ENCODE measurements at places on chromosomes 2 and 18.

DNA sequence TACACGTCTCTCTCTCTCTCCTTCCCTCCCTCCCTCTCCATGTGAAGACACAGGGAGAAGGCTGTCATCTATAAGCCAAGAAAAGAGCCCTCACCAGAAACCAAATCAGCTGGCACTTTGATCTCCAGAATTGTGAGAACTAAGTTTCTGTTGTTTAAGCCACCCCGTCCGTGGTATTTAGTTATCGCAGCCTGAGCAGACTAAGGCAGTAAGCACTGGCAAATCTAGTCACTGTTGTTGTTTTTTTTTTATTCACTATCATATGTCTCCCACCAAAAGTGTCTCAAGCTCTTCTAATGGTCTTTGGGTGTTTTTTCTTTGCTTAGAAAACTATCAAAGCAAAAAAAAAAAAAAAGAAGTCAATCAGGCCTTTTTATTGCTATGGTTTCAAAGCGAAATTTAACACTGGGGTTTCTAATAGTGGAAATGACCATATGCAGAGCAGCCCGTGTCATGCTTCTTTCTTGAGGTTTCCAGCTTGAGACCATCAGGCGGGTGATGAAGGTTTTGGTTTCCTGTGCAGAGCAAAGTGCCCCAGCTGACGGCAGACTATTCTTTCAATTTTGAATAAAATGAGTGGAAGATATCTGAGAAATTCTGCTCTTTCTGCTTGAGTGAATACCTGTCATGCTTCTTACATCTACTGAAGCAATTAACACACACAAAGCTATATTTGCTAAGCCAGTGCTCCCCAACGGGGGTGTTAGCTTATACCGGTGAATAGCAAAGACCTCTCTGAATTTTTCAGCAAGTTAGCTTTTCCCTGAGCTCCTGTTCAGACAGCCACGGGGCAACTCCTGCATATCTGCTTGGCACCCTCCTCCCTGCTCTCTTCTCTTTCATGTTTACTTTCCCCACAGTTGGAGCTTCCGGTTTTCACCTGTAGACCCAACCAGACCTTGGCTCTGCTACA, 394.1 kb upstream of the ATP5MC3 start:
- no peak for DNase-seq

GRCh38 chr18:58297198-58297597, 253.2 kb downstream of the NEDD4L start:
- no peak for DNase-seq

DNA sequence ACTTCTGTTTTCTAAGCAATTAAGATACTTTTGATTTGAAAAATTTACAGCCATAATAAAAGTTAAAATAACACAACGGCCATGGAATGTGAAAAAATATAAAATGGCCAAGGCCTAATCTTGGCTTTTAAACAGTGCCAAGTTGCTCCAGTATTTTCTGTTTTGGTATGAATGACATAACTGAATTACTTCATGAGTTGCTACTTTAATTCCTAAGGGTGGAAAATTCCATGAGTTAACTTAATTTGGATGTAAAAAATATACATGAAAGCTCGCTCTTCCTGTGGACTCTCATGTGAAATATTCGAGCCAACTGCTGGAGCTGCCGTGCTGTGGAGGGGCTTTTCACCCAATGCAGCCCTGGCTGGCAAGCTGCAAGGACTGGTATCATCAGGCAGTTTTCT, 286.0 kb upstream of the CCDC68 start:
- DNase-seq = no peak

DNA sequence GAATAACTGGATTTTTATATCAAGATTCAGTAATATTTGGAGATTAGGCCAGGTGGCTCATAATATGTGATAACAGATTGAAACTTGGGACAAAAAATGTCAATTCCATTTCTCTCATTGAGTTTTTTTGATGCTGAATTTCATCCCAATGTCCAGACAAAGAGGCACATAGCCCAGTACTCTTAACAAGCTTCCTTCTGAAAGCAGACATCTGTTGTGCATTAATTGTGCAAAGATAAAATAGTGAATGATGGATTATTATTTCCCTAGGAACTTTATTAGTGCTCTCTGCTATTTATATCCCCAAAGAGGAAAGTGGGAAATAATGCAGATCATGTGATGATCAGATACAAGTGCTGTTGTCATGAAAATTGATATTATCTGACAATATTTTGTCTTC, 234.1 kb downstream of the CCDC102B start:
- DNase-seq = no peak

DNA sequence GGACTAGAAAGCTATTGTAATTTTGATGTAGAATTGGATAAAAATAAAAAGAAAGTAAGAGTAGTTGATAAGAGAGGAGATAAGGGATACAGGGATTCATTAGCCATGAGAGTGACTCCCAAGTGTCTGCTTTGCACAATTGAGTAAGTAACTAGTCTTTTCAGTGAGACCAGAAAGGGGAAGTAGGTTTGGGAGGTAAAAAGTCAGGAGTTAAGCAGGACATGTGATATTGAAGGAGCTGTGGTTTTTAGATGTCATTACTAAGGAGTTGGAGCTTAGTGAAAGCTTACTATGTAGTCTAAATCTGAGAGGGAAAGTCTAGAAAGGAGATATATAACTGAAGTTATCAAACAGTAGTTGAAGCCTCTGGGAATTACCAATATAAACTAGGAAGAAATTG, 93.4 kb downstream of the SLC5A7 start:
- DNase-seq = no peak

GRCh38 chr2:189318761-189319160, 122.5 kb upstream of the WDR75 start:
- no peak for DNase-seq

GRCh38 chr2:64646007-64646880, 7.5 kb downstream of the SERTAD2 start:
- peak; percentile 95 for DNase-seq

GRCh38 chr18:79586436-79587225, 93.0 kb upstream of the CTDP1 start:
- peak; percentile 66 for DNase-seq

DNA sequence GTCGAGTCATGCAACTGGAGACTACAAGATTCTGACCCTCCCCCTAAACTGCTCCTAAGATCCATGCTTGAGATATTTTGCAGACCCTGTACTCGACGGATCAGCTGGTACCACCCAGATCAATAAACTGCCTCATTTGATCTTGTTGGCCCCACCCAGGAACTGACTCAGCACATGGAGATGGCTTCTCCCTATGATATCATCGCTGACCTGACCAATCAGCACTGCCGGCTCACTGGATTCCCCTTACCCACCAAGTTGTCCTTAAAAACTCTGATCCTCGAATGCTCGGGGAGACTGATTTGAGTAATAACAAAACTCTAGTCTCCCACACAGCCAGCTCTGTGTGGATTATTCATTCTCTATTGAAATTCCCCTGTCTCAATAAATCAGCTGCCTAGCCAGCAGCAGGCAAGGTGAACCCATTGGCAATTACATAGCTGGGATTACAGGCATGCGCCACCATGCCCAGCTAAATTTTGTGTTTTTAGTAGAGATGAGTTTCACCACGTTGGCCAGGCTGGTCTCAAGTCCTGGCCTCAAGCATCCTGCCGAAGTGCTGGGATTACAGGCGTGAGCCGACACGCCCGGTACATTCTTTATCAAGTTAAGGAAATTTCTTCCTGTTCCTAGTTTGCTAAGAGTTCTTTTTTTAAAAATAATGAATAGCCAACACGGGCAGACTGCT, 43.6 kb downstream of the VPS54 start:
- DNase-seq = no peak

GRCh38 chr18:332007-332406, 64.2 kb upstream of the THOC1 start:
- no peak for DNase-seq

DNA sequence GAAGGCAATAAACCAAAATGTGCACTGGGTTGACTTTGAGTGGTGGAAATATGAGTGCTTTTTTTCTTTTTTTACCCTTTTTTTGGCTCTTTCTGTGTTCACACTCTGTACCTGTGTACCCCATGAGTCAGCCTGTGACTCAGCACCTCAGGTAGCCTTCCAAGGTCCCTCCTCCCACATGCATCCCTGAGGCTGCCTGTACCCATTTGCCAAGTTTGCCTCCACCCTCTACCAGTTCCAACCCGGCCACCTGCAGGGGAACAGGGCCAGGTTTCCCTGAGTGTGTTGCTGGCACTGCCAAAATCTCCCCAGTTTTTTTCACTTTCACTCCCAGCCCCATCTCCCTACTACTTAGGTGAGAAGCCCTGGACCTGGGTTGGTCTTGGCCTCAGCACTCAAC, 14.0 kb downstream of the CXCR1 start:
- DNase-seq = no peak

- DNase-seq = no peak
Measured at GRCh38 chr2:117980783-117981676, 32.8 kb downstream of the CCDC93 start.

DNA sequence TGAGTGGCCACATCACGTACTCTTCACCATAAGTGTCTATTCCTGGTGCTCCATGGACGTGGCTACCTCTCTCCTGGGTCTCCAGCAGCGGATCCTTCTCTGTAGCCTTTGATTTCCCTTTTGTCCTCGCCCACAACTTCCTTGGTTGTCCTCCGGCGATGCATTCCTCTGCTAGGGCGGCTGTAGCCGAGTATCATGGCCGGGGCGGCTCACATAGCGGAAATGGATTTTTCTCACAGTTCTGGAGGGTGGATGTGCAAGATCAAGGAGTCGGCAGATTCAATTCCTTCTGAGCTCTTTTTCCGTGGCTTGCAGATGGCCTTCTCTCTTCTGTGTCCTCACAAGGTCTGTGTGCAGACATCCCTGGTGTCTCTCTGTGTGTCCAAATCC, 35.7 kb downstream of the ACKR3 start:
- no peak for DNase-seq

DNA sequence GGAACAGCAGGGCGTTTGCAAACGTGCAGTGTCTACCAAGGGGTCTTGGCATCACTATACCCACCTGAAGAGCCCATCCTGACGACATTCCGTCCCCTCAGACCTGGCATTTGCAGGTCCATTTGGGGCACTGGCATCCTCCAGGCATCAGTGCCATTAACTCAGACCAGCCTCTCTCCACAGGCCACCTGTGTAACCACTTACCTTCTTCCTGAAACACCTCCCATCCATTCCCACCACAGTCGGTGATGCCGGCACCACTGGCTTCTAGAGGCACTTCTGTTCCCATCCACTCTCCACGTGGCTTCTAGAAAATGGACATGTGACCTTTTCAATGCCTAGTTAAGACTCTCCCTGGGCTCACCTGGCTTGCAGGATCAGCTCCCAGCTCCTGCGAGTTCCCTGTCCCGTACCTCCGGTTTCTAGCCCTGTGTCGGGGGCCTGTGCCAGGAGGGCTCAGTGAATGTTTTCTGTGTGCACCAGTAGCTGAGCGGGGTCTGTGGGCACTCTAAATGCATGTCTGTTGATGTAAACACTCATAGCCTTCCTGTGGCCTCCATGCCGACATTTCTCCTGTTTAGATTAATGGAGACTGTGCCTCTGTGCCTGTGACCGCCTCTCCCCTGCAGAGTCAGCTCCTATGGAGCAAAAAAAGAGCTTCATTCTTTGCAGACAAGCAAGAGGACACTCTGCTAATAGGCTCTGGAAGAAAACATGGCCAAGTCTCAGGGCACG, 458.0 kb upstream of the HS6ST1 start:
- peak; percentile 42 for DNase-seq

DNA sequence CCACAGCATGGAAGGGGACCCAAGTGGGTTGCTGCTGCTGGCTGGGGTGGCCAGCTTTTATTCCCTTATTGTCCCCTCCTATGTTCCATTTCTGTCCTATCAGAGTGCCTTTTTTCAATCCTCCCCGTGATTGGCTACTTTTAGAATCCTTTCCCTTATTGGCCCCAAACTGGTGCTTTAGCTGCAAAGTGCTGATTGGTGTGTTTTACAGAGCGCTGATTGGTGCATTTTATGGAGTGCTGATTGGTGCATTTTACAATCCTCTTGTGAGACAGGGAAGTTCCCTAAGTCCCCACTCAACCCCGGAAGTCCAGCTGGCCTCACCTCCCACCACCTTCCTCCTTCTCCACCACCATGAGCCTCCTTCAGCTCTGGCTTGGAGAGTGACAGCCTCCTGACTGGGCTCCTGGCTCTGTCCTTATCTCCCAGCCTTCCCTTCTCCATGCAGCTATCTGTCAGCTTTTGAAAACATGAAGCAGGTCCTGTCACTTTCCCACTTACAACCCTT, 20.7 kb upstream of the PLB1 start:
- DNase-seq = no peak

- DNase-seq = no peak
Measured at GRCh38 chr2:162732946-162733698, 105.4 kb downstream of the KCNH7 start.

GRCh38 chr2:240921311-240921994, 15.3 kb downstream of the CROCC2 start:
- peak; percentile 95 for DNase-seq

DNA sequence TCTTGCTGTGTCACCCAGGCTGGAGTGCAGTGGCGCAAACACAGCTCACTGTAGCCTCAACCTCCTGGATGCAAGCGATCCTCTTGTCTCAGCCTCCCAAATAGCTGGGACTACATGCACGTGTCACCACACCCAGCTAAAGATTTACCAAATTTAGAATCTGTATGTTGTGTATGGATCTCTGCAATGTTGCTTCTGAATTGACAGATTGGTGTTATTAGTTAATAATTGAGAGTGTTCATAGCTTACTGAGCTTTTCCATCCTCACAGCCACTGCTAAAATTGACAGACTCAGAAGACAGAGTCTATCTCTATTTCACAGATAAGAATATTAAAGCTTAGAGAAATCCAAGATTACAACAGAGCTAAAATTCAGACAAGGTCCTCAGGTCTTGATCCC, 4.3 kb upstream of the NBAS start:
- no peak for DNase-seq

DNA sequence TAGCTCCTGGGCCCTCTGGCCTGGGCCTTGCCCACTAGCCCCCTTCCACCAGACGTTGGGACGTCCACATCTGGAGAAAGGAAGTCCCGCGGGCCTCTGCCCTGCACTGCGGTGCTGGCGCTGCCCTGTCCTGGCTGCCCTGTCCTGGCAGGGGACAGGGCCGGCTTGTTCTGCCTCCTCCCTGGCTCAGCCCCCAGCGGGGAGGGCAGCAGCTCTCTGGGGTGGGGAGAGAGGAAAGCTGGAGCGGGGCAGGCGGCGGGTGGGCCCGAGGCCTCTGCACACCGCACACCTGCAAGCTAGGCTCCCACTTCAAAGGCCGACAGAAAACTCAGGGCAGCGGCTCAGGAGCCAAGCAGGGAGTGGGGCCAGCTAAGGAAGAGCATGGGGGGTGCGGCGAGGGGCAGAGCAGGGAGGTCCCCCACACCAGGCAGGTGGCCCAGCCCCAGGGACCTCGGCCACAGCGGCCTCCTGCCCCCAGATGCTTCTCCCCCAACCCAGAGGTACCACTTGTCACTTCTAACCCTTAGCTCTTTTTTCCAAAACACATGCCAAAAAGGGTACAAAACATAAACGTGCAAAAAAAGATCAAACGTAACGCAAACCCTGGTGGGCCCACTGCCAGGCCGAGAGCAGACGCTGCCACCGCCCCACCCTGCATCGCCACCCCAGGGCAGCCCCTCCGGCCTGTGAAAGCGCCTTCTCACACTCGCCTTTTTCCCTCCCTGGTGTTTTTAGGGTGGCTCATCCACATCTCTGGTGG, 13.5 kb downstream of the SNED1 start:
- peak; percentile 65 for DNase-seq

DNA sequence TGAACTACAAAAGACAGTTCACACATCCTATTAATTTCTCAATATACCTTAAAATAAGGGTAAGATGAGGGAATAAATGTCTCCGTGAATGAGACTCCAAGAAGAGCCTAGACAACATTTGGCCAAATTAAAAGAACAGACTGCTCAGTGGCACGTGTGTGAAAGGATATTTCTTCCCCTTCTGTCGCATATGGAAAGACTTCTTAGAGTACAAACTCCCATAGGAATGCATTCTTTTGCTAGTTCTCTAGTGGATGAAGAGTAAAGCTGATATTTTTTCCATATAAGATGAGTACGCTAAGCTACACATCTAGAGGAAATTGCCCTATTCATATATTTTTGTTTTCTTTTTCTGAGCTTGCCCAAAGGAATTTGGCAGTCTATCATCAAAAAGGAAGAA, 710.0 kb upstream of the ID2 start:
- DNase-seq = no peak

All from posterior vena cava (tissue), 2 donors.